Fibroblast of skin of left biceps (primary cell): ENCODE measurements at places on chromosomes 1 and 21.
A peak's percentile ranks its signal among the peaks of the same experiment; 100 is the strongest.

DNA sequence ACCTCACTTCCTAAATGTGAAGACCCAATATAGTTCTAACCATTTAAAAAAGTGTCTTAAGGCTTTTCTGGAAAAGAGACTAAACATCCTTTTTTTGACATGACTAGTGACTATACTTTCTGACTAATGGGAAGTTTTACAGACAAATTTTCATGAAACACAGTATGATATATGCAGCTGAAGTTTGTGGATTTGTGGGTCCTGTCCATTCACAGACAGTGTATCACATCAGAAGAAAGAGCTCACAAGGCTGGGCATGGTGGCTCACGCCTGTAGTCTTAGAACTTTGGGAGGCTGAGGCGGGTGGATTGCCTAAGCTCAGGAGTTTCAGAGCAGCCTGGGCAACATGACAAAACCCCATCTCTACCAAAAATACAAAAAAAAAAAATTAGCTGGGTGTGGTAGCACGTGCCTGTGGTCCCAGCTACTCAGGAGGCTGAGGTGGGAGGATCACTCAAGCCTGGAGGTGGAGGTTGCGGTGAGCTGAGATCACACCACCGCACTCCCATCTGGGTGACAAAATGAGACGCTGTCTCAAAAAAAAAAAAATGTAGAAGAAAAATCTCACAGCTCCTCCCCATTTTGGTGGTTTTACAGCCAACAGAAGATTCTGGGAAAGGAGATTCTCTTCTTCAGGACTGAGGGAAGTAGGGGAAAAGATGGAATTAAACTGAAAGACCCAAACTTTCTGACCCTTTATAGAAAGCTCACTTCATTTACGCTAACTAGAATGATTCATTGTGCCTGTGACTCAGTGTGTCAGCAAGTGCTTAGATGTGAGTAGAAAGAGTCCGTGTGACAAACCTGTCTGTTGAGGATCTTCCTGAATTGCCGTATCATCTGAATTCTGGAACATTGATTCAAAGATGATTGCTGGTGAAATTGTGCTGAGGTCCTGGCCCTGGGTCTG is 15.2 kb upstream of the YRDC start:
- DNase-seq = no peak

DNA sequence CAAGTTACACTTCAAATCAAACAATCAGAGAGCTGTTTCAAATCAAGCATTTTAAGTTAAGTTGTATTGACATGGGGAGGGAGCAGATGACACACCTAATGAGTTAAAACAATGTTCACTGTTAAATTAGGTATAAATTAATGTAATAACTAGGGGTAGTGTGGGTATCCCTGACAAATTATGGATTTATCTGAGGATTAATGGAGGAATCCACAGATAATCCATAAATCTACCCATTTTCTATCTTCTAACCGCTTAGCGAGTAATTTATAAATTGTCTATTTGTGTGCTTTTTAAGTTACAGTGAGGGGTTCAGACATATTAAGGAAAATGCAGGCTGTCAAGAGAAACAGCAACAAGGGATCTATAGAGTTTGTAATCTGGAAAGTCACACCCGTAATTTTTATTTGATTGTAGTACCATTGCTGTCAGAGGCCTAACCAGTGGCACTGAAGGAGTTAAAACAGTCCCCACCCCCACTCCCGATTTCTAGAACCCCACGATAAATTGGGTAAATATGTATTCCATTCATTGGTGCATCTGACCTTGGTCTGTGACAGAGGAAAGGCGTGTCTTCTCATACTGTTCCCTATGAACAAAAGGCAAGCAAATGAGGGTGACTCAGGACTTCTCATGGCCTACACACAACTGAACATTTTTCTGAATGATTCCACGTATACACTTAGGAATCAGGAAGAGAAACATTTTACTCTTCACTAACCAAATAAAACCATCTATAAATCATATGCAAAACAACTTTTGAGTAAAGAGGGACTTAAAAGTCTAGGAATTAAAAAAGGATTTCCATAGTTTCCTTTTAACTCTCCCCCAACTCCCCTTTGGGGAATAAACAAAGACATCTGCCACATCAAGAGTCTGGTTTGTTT is 7.4 kb downstream of the IRF2BP2 start:
- DNase-seq = peak; percentile 85

DNA sequence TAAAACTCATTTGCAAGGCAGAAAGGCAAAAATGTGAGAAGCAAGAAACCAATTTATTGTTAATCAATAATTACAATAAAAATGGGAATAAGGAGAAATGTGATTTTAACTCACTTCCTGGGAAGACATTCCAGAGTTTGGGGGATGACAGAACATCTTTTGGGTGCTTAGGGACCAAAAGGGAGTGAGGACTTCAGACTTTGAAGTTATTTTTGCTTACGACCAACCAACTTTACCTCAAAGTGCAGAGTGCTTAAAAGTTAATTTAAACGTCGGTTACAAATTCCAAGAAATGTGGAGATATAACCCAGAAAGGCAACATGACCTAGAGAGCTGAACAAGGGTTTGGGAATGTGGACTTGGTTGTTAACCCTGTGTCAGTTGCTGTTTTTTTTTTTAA is 234.5 kb upstream of the C1orf105 start:
- DNase-seq = no peak

DNA sequence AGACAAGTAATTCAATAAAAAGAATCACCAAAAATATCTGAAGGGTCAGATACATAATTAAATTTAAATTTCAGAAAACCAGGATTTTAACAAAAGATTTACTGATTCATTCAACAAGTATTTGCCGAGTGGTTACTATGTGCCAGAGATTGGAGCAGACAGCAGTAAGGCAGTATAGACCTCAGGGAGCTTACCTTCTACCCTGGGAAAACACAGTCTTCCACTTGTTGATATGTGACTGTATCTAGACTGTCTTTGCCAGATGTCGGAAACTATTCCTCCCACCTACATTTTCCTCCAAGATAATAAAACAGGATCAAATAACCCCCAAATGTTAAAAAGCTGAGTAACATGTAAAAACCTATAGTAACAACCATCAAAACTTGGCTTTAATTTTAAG is 6.2 kb downstream of the HNRNPR start:
- no peak for DNase-seq

DNA sequence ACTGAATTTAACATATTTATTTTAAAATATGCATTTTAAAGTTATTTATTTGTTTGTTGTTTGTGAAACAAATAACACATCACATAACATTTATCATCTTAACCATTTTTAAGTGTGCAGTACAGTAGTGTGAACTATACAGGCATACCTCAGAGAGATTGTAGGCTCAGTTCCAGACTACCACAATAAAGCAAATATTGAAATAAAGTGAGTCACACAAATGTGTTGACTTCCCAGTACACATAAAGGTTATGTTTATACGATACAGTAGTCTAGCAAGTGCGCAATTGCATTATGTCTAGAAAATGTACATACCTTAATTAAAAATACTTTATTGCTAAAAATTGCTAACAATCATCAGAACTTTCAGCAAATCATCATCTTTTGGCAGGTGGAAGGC is 739.4 kb upstream of the ADGRL4 start:
- DNase-seq = no peak

- no peak for DNase-seq
Measured at GRCh38 chr1:44677201-44677766, 2.8 kb downstream of the ARMH1 start.

GRCh38 chr1:56923201-56923600 is 42.6 kb downstream of the C8B start:
- DNase-seq = no peak

- no peak for DNase-seq
Measured at GRCh38 chr1:231581859-231582258, 44.7 kb upstream of the DISC1 start.

DNA sequence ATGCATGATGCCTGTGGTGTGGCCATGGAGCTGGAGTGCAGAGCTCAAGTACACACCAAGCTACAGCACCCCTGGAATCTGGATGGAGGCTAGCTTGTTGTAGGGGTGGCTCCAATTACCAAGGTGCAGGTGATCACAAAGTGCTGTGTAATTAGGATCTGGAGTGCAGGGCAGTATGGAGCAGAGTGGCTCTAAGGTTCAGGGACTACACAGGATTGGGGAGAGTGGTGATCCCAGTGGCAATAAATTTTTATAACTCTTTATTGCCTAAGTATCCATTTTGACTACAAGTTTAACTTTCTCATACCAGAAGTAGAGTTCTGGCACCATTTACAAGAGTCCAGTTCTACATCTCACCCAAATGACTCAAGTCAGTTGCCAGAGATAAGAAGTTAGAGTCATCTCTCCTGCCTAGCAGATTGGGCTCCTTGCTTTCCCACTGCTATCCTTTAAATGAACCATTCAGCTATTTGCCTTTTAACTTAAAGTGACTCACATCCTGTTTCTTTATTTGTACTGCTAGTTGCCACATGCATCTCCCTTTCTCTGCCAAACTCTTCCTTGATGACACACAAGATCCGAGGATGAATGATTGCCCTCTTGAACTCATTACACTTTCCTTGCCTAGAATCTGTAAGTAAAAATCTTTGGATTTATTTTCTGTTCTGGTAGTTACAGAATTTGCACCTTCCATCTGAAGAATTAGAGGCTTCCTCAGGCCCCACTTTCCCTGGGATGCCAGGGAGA is 427.2 kb downstream of the KCNT2 start:
- peak; percentile 84 for DNase-seq

DNA sequence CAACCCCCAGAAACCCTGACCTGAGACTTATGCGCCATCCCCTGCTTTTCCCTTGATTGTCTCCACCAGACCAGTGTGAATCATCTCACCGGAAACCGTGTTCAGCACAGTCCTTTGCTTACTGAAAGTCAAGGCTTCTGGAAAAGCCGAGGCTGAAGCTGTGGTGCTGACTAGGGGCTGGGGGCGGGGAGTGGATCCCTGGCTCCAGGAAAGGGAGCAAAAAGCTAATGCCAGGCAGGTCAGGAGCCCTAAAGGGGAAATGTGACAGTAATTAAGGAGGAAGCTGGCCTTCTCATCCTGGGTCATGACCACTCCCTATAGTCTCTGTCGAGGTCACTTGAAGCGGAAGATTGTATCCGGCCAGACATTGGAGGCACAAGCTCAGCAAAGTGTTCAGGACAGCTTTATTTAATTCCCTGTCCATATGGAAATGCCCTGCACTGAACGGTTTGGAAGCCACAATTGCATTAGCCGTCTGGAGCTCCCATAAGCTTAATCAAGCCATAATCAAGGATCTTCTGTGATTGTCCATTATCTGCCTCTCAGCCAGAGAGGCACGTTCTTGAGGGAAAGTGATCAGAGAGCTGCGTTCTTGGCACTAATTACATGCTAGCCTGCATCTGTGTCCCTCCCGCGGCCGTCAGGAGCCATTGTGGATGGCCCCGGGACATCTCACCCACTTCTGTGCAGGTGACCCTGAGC is 403.6 kb downstream of the RRAGC start:
- DNase-seq = no peak

- DNase-seq = no peak
Measured at GRCh38 chr1:232428036-232428645, 201.8 kb downstream of the SIPA1L2 start.

- DNase-seq = peak; percentile 50
Measured at GRCh38 chr1:53771648-53772047, 32.7 kb upstream of the GLIS1 start.

GRCh38 chr1:112743174-112744008 is 28.3 kb upstream of the PPM1J start:
- DNase-seq = no peak

DNA sequence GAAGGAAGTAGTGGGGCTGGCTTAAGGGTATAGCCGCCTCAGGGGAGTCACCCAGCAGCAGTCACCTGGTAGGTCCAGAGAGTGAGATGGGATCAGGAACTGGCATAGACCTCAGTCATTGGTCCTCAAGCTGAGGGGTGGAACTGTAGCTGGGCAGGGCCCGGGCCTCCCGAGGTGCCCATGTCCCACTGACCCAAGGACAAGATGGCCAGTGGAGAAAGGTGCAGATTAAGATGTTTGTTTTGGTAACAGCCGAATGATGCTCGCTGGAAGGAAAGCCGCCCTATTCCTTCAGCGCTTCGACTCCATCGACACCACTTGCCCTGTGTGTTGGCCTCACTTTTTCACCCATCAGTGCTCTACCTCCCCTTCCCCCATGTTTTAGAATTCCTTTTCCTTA is 16.4 kb downstream of the COL9A2 start:
- DNase-seq = no peak

- DNase-seq = no peak
Measured at GRCh38 chr21:26124421-26124833, 46.1 kb downstream of the APP start.

GRCh38 chr1:61125263-61125662 is 42.9 kb downstream of the NFIA start:
- DNase-seq = no peak

- no peak for DNase-seq
Measured at GRCh38 chr1:12532405-12533315, 85.3 kb downstream of the DHRS3 start.

DNA sequence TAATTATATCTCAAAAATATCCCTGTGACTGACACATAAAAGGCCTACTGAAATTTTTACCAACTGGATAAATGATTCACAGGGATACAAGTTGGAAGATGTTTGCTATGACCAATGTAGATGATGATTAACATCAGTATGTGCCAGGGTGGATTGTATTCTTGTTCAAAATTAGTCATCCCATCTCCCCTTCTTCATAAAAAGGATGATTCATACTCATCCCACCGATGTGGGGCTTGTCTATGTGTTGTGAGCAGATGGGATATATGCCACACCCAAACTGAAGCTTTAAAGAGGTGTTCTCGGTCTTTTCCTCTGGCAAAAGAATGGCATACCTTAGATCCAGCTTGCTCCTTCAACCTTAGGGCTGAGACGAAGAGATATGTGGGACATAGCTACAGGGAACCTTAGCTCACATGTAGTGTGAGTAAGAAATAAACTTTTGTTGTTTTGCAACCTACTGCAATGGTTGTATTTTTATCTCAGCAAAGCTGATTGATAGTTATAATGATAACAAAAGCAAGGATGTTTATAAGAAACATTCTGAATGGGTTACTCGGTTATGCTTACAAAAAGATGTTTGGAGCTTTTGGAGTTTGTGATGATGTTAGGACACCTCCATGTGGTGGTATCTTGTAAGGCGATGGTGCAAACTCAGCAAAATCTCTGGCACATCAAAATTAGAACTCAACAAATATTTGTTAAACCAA is 29.4 kb downstream of the SPATA17 start:
- peak; percentile 29 for DNase-seq

GRCh38 chr1:62841587-62842169 is 57.7 kb downstream of the ATG4C start:
- DNase-seq = peak; percentile 21

GRCh38 chr1:2452201-2452931 is 23.7 kb upstream of the PLCH2 start:
- no peak for DNase-seq

DNA sequence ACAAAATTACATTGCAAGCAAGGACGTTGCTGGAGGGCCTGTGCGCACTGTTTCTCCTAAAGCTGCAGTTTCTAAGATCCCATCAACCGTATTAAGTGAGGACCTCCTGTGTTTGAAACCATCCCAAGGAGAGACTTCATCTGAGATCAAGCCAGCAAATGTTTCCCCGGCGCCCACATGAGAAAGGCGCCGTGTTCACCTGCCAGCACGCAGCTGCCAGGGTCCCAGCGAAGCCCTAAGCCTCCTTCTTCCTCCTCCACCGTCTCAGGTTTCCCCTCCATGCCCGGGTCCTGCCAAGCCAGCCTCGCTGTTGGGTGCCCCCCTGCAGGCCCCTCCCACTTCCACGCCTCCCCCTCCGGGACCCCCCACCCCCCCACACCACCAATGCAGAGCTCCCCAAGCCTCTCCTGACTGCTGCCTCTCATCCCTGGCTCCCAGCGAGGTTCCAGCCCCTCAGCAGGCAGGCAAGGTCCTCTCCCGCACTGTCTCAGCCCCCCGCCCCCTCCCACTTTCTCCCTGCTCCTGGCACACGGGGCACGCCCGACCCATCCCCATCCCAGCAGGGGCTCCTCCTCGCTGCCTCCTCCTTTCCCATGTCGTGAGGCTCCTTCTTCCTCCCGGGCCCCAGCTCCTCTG is 8.6 kb upstream of the TFF1 start:
- no peak for DNase-seq
